ENCODE measurements at places on chromosomes 11 and 22.

DNA sequence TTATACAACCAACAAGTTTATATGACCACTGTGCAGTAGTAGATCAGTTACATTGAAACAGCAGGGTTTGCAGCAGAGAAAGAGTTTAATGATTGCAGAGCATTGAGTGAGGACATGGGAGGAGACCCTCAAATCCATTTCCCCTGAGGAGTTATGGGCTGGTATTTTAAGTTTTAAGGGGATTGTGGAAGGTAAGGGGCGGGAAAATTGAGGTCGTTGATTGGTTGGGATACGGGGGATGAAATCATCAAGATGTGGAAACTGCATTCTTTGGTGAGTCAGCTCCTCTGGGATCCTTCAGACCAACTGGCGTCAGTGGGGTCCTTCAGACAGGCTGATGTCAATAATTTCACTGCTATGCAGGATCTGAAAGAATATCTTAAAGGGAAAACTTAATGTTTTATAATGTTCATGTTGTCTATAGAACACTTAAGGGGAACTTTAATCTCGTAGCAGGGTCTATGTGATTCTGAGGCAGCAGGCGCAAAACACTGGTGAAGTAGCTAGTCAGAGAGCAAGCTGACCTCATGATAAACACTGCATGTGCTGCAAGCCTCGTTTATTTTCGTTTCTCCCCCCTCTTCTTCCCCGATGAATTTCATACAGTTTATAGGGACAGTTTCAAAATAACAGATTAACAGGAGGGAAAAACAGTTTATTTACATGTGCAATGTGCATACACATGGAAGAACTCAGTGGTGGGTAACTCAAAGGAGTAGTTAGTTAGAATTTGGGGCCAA, 17.4 kb upstream of the BACE1-AS start:
- H3K4me3 ChIP-seq: no peak overlapping the region
- no peak for DNase-seq
- no peak overlapping the region for H3K27ac ChIP-seq
- H3K36me3 ChIP-seq: no peaks in the 10 kb centered on the region

- no peaks in the 10 kb centered on the region for H3K4me1 ChIP-seq
- H3K27ac ChIP-seq: no peak overlapping the region
- no peak overlapping the region for H3K4me3 ChIP-seq
Measured at GRCh38 chr22:20656516-20656901, 117.4 kb upstream of the SERPIND1 start.

DNA sequence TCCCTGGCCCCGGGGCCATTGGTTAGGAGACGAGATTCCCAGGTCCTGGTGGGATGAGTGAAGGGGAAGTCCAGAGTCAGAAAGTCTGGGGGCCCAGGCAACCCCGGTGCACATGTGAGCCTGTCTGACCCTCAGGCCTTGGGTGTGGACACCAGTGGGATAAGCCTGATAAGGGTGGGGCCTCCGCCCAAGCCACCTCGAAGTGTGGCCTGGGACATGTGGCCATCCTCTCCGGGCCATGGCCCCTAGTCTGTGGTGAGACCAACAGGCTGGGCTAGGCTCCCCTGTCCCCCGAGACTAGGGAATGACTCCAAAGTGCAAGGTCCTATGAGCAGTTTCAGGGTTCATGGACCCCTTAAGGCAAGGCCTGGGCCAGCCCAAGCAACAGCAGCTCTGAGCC, 6.3 kb downstream of the CABP7 start:
- peaks cover 24% of the 10 kb centered on the region for H3K27me3 ChIP-seq
- no peaks in the 10 kb centered on the region for H3K36me3 ChIP-seq
- no peak for DNase-seq
- H3K4me1 ChIP-seq: no peaks in the 10 kb centered on the region
- H3K27ac ChIP-seq: no peak overlapping the region

- no peak for DNase-seq
- H3K4me3 ChIP-seq: no peak overlapping the region
- no peaks in the 10 kb centered on the region for H3K27me3 ChIP-seq
- H3K36me3 ChIP-seq: no peaks in the 10 kb centered on the region
Measured at GRCh38 chr11:130726234-130727037, 189.8 kb downstream of the SNX19 start.

- H3K4me3 ChIP-seq: peak overlapping the region; percentile 94
- H3K4me1 ChIP-seq: peaks cover 17% of the 10 kb centered on the region
Measured at GRCh38 chr11:13278609-13279486, 1.3 kb downstream of the BMAL1 start.

GRCh38 chr11:19646921-19647320, 65.7 kb upstream of the NAV2 start:
- no peaks in the 10 kb centered on the region for H3K27me3 ChIP-seq
- no peak for DNase-seq
- H3K36me3 ChIP-seq: no peaks in the 10 kb centered on the region

- no peak overlapping the region for H3K4me3 ChIP-seq
- no peaks in the 10 kb centered on the region for H3K36me3 ChIP-seq
Measured at GRCh38 chr11:65730461-65730860, 9.9 kb upstream of the RNASEH2C start.

DNA sequence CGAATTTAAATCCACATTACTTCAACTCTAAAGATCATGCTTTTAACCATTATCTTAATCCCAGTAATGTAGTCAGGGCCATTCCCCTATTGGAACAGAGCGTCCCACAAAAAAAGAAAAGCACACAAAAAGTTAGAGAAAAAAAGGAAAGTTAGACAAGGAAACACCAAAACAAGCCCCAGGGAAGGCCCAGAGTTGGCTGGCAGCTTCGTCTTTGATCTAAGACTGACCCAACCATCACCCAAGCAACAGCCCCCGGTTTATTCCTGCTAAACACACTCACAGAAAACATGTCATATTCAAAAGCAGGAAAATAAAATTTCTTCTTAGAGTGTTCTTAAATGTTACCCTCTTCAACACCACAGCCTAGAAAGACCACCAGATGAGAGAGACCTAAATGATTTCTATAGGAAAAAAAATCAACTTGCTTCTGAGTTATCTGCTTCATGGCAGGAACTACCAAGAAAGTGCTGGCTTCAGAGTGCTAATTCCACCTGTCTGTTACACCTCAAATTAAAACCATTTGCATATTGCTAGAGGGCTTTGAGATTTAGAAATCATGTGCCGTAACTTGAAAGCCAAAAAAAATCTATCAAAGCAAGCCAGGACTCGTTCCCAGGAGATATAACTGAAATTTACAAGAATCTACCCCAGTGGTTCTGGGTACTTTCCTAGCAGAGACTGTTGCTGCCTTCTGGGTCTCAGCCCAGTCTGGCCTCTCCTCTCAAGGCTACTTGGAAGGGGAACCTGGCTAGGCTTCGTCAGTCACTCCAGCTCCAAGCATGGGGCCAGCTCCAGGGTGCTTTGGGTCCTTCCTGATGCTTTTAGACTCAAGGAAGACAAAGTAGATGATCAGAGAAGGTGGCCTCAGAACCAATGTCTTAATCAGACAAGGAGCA, 31.2 kb downstream of the POU2AF3 start:
- no peak for DNase-seq
- H3K27ac ChIP-seq: no peak overlapping the region
- no peak overlapping the region for H3K4me3 ChIP-seq
- H3K36me3 ChIP-seq: no peaks in the 10 kb centered on the region
- no peaks in the 10 kb centered on the region for H3K4me1 ChIP-seq

DNA sequence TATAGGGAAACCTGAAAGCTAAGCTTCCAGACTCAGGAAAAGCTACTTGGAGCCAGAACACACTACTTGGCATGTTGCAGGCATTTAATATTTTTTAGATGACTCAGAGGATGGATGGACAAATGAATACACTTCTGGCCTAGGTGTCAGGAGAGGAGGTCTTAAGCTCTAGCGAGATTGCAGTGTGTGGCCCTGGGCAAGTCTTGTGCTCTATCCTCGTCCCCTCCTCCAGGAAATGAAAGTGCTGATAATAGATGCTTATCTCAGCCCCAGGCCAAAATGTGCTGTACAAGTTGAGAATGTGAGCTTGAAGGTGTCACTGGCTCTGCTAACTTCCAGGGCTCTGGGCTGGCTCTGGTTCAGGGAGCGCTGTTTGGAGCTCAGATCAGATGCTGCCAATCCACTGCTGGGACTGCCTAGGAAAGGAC, 136.3 kb downstream of the PKNOX2 start:
- H3K4me3 ChIP-seq: no peak overlapping the region
- no peaks in the 10 kb centered on the region for H3K27me3 ChIP-seq
- H3K4me1 ChIP-seq: peaks cover 2% of the 10 kb centered on the region
- H3K36me3 ChIP-seq: no peaks in the 10 kb centered on the region
- DNase-seq: no peak

GRCh38 chr22:44472598-44472997, 25.4 kb downstream of the RTL6 start:
- no peaks in the 10 kb centered on the region for H3K36me3 ChIP-seq
- no peak for DNase-seq
- H3K27me3 ChIP-seq: no peaks in the 10 kb centered on the region
- no peaks in the 10 kb centered on the region for H3K4me1 ChIP-seq
- no peak overlapping the region for H3K4me3 ChIP-seq
- no peak overlapping the region for H3K27ac ChIP-seq

- H3K27me3 ChIP-seq: no peaks in the 10 kb centered on the region
- no peaks in the 10 kb centered on the region for H3K36me3 ChIP-seq
- no peaks in the 10 kb centered on the region for H3K4me1 ChIP-seq
- no peak for DNase-seq
- H3K4me3 ChIP-seq: no peak overlapping the region
Measured at GRCh38 chr11:63443714-63444113, 47.3 kb downstream of the PLAAT5 start.

- no peaks in the 10 kb centered on the region for H3K4me1 ChIP-seq
- H3K27me3 ChIP-seq: no peaks in the 10 kb centered on the region
- no peak overlapping the region for H3K27ac ChIP-seq
- DNase-seq: no peak
- no peaks in the 10 kb centered on the region for H3K36me3 ChIP-seq
Measured at GRCh38 chr11:79108851-79109250, 332.0 kb downstream of the TENM4 start.

DNA sequence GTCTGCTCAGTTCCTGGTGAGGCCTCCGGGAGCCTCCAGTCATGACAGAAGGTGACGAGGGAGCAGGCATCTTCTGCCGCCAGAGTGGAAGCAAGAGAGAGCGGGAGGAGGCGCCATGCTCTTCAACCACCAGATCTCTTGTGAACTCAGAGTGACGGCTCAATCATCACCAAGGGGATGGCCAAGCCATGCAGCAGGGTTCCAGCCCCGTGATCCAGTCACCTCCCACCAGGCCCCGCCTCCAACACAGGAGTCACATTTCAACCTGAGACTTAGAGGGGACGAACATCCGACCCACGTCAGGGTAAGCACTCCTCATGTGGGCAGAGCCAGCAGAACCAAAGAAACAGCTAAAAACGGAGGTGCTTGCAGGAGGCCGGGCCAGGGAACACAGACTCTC, 1470.5 kb downstream of the BRD1 start:
- H3K4me3 ChIP-seq: no peak overlapping the region
- H3K4me1 ChIP-seq: no peaks in the 10 kb centered on the region

- H3K4me3 ChIP-seq: no peak overlapping the region
- no peaks in the 10 kb centered on the region for H3K27me3 ChIP-seq
- no peak for DNase-seq
- H3K27ac ChIP-seq: no peak overlapping the region
- H3K36me3 ChIP-seq: no peaks in the 10 kb centered on the region
Measured at GRCh38 chr11:19938866-19939265, 221.4 kb downstream of the DBX1 start.

DNA sequence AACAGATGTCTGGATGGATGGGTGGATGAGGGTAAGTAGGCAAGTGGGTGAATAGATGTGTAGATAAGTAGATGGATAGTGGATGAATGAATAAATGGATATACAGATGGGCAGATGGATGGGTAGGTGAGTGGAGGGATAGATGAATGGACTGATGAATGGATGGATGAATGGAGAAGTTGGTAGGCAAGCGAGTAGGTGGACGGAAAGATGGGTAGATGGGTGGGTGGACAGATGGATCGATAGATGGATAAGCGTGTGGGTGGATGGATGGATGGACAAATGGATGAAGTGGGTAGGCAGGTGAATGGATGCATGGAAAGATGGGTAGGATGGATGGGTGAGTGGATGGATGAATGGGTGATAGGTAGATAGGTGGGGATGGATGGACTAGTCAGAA, 393.2 kb downstream of the SHANK2 start:
- no peak overlapping the region for H3K4me3 ChIP-seq
- H3K27me3 ChIP-seq: no peaks in the 10 kb centered on the region
- no peak for DNase-seq
- H3K4me1 ChIP-seq: no peaks in the 10 kb centered on the region
- H3K27ac ChIP-seq: no peak overlapping the region
- H3K36me3 ChIP-seq: no peaks in the 10 kb centered on the region

DNA sequence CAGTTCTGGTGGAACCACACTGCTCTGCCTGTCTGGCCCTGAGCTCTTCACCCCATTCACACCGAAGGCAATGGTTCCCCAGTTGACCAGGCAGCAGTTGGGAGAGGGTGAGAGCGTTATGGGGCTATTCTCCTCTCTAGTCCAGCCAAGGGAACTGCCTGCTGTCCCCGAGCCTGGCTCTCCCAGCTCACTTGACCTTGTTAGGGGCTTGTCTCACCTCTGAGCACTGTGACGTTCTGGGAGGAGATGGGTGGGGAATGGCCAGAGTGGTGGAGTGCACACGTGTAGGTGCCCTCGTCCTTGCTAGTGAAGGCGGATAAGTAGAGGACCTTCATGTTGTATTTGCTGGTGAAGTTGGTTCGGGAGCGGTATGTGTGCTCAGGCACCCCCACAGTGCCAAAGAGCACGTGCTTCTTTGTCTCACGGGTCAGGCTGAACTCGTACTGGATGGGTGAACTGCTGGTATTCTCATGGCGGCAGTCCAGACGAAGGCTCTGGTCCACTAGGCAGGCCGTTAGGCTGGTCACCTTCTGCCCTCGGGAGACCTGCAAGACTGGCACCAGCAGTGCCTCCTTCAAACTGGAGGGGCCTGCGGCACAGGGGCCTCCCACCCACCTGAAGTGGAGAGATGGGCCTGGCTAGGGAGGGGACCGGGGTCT, 3.0 kb downstream of the THY1 start:
- peaks cover 34% of the 10 kb centered on the region for H3K27me3 ChIP-seq
- no peak overlapping the region for H3K27ac ChIP-seq
- no peaks in the 10 kb centered on the region for H3K36me3 ChIP-seq
- no peak for DNase-seq

- peak; percentile 17 for DNase-seq
- no peaks in the 10 kb centered on the region for H3K36me3 ChIP-seq
- peaks cover 4% of the 10 kb centered on the region for H3K4me1 ChIP-seq
Measured at GRCh38 chr11:9263840-9264315, 1.3 kb downstream of the DENND5A start.

DNA sequence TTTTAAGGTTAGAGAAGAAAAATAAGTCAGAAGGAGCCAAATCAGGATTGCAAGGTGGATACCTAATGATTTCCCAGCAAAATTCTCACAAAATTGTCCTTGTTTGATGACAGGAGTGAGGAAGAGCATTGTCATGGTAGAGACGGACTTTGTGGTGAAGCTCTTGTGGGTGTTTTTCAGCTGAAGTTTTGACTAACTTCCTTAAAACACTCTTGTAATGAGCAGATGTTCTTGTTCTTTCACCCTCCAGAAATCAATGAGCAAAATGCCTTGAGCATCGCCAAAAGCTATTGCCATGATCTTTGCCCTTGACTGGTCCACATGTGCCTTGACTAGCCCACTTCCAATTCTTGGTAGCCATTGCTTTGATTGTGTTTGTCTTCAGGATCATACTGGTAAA, 20.0 kb downstream of the CALCB start:
- no peaks in the 10 kb centered on the region for H3K36me3 ChIP-seq
- no peak overlapping the region for H3K4me3 ChIP-seq
- H3K4me1 ChIP-seq: no peaks in the 10 kb centered on the region
- H3K27me3 ChIP-seq: no peaks in the 10 kb centered on the region
- DNase-seq: no peak
